ENCODE measurements at places on chromosomes 6 and 20. TPM values are rescaled to one million over a fixed set of nuclear protein-coding genes. Genes with fewer than 3 reads are reported as not detected.

Gene EGFL8
- 1.2 TPM for total RNA-seq

Gene DAAM2
- total RNA-seq = 0.29 TPM

Gene POM121L2
- total RNA-seq = not detected

Gene LRRC73
- total RNA-seq = not detected

Gene HFE
- total RNA-seq = 31.7 TPM

Gene FOXF2
- not detected for total RNA-seq

Gene TNFRSF6B
- 261 TPM for total RNA-seq

Gene TAP1
- total RNA-seq = 54.9 TPM

Gene ZMYND8
- total RNA-seq = 26.4 TPM

Gene LPIN3
- total RNA-seq = 18.1 TPM

Gene CDSN
- total RNA-seq = not detected

Gene PRSS35
- 3.0 TPM for total RNA-seq

Gene ZNF311
- total RNA-seq = 1.2 TPM

Gene ADGB
- total RNA-seq = not detected

Gene RAET1G
- 1.7 TPM for total RNA-seq

Gene CLPSL1
- total RNA-seq = not detected

Gene CENPQ
- total RNA-seq = 8.2 TPM

Gene LY6G5C
- total RNA-seq = 0.29 TPM

Gene TREML1
- total RNA-seq = not detected

Gene FAM209B
- not detected for total RNA-seq

Data from myometrial cell (primary cell).